ENCODE measurements at places on chromosomes 4 and X.
A peak's percentile ranks its signal among the peaks of the same experiment; 100 is the strongest.

DNA sequence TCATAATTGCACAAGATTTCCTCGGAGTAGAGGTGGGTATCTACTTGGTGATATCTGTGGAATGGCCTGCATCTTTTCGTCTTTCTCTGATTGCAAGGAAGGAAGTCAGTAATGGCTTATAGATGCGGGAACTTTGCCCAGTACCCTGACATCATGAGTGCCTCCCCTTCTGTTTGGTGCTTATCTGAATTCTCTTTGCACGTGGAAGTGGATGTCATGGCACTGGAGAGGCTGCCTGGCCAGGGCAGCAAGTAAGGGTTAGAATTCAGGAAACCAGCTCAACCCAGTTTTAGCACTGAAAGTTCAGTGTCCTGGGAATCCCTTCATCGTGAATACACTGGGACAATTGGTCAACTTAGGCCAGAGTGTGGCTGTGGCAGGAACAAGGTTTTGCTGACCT, 83.5 kb upstream of the RAPGEF2 start:
- DNase-seq = no peak

- DNase-seq = no peak
These were observed 1049.9 kb upstream of the TENM3 start for GRCh38 chr4:181193131-181193930.

GRCh38 chr4:180153587-180153986, 2089.6 kb upstream of the TENM3 start:
- no peak for DNase-seq

DNA sequence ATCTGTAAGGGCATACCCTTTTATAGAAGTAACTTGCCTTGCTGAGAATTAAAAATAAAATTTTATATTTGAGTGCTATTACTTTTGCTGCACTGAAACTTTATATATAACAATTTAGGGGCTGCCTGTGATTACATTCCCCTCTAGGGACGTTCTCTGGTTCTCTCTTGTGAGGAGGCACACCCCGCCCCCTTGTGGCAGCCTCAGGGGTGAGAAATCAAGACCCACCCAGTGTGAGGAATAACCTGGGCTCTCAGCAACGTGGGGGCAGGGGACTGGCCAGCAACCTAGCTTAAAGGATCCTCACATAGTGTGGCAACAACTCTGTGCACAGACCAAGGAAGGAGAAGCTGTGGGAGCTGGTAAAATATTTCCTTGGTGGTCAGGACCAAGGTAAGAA, 43.7 kb downstream of the MAGEA9 start:
- peak; percentile 74 for DNase-seq

- DNase-seq = no peak
These were observed 11.7 kb downstream of the TRMT2B start for GRCh38 chrX:101040197-101040596.

GRCh38 chrX:39779952-39780783, 317.6 kb downstream of the BCOR start:
- DNase-seq = no peak

GRCh38 chrX:15911734-15912550, 57.3 kb upstream of the AP1S2 start:
- no peak for DNase-seq

Data from activated T-cell treated with anti-CD3 and anti-CD28 coated beads, Interleukin-2, amount 50 U/mL, for 48 hours (primary cell).